ENCODE measurements at places on chromosomes 11 and 22.

GRCh38 chr22:42229455-42230149 lies 40.9 kb downstream of the TCF20 start:
- no peak for DNase-seq

DNA sequence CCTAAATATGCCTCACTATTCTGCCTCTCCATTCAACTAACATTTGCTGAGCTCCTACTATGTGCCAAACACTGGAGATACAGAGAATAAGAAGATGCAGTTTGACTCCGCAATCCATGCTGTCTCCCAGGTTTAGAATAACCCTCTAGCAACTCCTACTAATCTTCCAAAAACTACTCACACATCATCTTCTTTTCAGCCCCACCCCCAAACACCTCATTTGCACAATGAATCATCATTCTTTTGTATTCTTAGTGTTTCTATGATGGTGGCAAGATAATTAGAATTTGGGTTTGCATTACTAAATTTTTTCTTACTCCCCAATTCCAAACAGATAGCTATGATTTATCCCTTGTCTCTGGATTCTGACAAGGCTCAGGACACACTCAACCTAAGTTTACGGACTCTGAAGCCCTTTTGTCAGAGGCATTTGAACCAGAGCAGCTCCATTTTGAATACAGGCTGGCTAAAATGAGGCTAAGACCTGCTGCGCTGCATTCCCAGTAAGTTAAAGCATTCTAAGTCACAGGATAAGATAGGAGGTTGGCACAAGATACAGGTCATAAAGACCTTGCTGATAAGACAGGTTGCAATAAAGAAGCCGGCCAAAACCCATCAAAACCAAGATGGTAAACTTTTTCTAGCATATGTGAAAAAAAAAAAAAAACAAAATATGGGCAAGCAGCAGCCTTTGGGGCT lies 1038.9 kb downstream of the DLG2 start:
- no peak for DNase-seq

DNA sequence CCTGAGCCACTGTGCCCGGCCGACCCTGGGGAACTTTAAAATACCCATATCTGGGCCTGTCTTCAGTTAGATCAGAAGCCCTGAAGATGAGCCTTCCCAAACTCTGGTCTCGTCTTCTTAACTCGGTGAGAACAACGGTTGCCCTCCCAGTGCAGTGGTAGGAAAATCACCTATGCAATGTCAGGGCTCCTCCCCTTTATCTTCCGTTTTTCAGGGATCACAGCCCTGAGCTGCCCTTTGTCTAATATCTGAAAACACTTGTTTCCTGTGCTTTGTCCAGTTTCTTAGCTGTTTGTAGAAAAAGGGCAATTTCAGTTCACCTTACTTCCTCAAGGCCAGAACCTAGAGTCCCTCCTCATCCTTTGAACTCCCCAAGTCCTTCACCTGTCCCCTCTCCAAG lies 9.4 kb downstream of the DRAP1 start:
- no peak for DNase-seq

DNA sequence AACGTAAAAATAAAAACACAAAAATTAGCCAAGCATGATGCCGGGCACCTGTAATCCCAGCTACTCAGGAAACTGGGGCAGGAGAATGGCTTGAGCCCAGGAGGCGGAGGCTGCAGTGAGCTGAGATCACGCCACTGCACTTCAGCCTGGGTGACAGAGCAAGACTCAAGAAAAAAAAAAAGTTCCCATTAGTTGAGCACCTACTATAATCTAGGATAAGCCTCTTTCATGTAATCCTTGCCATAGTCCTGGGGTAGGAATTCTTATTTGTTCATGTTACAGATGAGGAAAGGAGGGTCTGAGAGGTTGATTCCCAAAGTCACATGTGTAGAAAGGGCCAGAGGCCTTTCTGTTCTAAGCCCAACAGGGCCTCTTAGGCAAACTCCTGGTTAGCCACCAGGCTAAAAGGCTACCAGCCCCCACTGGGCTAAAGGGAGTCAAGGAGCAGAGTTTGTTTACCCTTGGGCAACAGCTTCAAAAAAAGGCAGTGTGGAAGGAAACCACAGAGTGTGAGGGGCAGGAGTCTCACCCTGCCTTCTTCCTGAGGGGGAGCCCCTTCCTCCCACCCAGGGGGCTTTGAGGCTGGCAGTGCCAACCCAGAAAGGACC lies 21.6 kb upstream of the CSNK1E start:
- no peak for DNase-seq

- DNase-seq = no peak
These were observed 204.2 kb upstream of the TBCEL start for GRCh38 chr11:120819437-120820365.

DNA sequence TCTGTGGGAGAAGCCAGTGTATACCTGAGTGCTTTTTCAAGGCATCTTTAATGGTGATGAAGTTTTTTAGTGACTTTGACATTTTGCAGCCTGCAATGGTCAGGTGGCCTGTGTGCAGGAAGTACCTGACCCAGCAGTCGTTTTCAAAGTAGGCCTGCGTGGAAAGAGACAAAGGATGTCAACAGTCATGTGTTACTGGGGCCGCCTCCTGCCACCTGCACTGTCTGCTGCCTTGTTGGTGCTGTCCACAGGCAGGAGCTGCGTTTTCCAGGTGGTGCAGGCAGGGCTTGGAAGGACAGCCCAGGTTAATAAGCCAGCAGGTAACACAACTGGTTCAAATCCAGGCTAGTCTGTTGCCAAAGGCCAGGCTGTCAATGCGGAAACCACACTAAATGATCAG lies 26.5 kb upstream of the NAP1L4 start:
- no peak for DNase-seq

DNA sequence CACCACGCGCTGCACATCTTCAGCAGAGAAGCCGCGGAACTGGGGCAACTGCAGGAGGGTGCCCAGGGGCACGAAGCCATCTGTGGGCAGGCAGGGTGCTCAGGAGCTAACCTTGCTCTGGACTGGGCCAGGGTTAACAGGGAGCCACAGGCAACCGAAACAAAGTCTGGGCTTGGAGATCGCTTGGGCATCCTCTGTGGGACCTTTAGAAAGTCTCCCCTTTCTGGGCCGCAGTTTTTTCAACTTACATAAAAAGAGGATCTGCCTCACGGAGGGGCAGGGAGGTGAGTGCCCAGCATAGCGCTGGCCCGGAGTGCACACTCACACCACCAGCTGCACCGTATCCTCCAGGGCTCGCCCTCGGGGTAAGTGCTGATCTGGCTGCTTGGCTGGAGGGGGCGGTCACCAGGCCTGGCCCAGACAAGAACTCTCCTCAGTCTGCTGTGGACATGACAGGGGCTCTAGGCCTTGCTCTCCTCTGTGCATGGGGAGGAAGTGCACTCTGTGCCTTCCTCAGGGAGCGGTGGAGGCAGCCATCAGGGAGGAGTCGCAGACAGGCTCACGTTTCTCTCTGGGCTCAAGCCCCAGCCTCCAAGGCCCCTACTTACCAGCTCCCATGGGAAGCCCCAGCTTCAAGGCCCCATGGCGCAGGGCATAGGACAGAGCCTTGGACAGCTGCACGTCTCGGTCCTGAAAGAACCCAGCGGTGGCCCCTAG lies 937 bp downstream of the TRPT1 start:
- DNase-seq = no peak

DNA sequence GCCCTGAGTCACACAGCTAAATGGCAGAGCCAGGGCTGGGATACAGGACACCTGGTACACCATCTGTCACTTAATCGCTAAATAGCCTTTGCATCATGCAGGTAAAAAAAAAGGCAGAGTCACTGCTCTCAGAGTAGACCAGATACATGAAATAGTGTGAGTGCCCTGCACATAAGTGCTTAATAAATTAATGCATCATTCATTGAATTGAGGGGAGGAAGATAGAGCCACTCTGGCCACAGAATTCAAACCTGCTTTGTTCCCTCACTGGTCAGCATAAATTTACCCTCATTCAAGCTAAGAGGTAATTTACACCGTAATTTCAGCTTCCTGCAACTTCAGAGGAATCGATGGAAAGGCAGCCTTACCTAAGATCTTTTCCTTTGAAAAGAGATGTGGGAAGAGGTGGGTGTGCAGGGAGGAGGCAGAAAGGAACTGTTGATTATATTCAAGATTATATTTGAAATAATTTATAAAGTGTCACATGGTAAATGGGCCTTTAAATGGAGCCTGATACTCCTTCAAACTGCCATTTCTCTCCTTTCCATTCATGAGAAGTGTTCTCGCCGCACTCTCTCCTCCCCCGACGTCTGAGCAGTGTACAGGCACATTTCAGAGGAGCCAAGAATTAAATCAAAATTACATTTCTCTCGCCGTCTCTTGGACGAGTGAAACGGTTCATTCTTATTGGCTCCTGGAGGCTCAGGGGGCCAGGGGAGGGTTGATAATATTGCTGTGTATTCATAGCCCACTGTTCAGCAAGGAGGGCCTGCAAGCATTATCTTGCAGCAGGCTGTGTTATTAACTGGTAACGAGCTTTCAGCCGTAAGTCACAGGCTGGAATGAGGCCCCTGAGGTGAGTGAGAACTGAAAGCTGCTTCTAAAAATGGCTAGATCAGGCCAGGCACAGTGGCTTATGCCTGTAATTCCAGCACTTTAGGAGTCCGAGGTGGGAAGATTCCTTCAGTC lies 52.2 kb upstream of the HMGXB4 start:
- DNase-seq = no peak

DNA sequence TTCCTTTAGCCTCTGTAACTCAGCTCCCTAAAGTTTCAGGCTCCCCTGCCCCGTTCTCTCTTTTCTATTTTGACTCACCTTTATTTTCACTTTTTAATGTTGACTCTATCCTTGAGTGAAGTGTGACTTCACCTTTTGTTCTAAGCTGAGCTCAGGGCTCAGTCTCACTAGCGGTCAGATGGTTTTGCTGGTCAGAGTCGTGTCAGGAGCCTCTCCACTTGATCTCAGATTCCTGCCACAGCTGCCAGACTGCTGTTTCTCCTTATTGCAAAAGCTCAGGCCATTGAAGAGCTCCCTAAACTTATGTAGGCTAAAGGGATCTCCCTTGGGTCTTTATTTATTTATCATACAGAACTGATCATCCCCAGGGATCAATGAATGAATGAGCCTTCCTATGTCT lies 13.7 kb upstream of the POU2AF2 start:
- DNase-seq = no peak

GRCh38 chr22:32444068-32444467 lies 20.2 kb downstream of the BPIFC start:
- no peak for DNase-seq

DNA sequence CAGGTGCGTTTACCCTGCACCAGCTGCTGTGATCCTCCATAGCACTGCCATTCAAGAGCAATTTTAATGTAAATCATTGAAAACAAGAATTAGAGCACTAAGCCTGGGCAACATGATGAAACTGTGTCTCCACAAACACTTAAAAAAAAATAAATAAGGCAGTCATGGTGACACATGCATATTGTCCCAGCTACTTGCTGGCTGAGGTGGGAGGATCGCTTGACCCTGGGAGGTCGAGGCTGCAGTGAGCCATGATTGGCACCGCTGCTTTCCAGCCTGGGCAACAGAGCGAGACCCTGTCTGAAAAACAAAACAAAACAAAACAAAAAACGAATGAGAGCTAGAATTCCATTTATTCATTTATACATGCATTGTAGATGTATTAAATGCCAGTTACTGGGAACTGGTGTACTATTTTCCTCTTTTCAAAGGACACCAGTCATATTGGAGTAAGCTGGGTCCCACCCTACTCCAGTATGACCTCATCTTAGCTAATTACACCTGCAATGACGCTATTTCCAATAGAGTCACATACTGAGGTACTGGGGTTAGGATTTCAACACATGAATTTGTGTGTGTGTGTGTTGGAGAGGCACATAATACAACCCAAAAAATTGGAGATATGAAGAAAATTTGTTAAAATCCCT lies 101.9 kb downstream of the MICAL2 start:
- DNase-seq = no peak

DNA sequence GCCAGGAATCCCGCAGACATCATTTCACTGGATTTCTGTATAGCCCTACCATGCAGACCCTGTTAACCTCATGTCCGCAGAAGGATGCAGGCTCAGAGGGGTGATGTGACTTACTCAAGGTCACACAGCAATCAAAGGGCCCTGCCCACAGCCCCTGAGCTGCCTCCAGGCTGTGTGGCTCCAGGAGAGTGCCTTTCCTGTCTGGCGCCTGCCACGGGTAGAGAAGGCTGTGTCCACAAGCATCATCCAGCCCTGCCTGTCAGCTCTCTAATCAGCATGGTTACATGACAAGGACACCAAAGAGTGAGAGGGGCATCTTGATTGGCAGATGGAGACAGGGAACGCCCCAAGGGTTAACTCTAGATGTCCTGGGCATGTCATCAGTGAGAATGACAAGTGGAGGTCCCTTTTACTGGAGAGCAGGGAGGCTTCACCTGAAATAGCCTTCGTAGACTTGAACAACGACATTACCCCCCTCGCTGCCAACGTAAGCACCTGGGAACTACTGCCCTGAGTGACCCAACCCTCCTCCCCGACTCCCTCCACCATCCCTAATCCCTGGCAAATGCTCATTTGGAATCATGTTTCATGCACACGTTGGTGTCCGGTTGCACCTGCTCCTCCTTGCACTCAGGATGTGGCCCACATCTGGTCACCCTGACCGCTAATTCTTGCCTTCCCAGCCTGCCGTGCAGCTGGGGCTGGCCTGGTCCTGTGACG lies 6.9 kb downstream of the FGF19 start:
- DNase-seq = no peak

GRCh38 chr22:23291806-23292452 lies 111.6 kb downstream of the BCR start:
- no peak for DNase-seq

- no peak for DNase-seq
These were observed 321.0 kb downstream of the DDX10 start for GRCh38 chr11:108985945-108986279.

DNA sequence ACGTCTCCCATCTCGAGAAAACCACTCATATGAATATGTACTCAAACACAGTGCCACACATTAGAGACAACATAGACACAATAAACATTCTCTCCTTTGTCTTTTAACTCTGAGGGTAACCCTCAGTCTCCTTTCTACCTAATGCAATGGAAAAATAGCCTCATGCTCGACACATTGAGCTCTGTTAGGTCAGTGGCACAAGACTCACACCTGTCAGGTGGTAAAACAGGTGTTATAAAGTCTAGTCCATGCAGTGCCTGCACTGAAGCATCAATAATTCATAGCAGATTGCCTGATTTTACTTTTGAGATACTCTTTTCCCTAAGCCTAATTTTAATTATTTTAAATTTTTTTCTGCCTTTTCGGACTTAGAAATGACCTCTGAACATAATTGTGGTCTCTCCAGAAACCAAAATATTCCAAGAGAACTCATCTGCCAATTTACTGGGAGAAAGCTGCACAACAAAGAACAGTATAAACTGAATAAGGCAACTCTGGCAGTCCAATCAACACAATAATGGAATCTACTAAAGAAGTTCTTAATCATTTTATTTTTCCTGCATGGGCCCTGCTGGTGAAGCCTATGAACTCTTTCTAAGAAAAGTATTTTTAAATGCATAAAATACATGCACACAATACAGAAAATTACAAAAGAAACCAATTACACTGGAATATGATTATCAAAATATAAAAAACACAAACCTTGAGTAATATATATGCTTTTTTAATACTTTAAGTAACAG lies 9.9 kb downstream of the RDX start:
- DNase-seq = no peak

- no peak for DNase-seq
These were observed 84.1 kb downstream of the NXPE2 start for GRCh38 chr11:114762408-114762807.

- DNase-seq = no peak
These were observed 46.1 kb upstream of the ETS1 start for GRCh38 chr11:128633384-128633965.

All from T-helper 9 cell (primary cell).